Endodermal cell (in vitro differentiated cells): ENCODE measurements at places on chromosomes 11 and 22. TPM values are rescaled to one million over a fixed set of nuclear protein-coding genes. Genes with fewer than 3 reads are reported as not detected.

NXPE4 gene
- not detected in 2 replicates for total RNA-seq

LRP4 gene
- 12.2 to 13.6 TPM (median 13.5 TPM) in 3 replicates for total RNA-seq

CEND1 gene
- not detected in 3 replicates for total RNA-seq

HSPB2 gene
- 0.20 TPM in 1 of 2 replicates, not detected in the other for total RNA-seq

TCN1 gene
- total RNA-seq: not detected in 3 replicates

SLC22A9 gene
- total RNA-seq: not detected in 2 replicates

ASCL2 gene
- total RNA-seq: 0.75 TPM in 1 of 3 replicates, not detected in the others

ALDH3B1 gene
- total RNA-seq: 0.07 TPM in 1 of 2 replicates, not detected in the other

NDUFV1 gene
- 127 to 160 TPM (median 145 TPM) in 3 replicates for total RNA-seq
